Stimulated activated CD8-positive, alpha-beta memory T cell treated with anti-CD3 and anti-CD28 coated beads, Interleukin-7, amount 100 ng/mL, for 48 hours (primary cell): ENCODE measurements at places on chromosomes 1 and 21.
A peak's percentile ranks its signal among the peaks of the same experiment; 100 is the strongest.

- no peak for DNase-seq
These were observed 1157.3 kb downstream of the PLA2G4A start for GRCh38 chr1:187985897-187986654.

- DNase-seq, result no peak
These were observed 13.3 kb downstream of the MFAP2 start for GRCh38 chr1:16967095-16967575.

DNA sequence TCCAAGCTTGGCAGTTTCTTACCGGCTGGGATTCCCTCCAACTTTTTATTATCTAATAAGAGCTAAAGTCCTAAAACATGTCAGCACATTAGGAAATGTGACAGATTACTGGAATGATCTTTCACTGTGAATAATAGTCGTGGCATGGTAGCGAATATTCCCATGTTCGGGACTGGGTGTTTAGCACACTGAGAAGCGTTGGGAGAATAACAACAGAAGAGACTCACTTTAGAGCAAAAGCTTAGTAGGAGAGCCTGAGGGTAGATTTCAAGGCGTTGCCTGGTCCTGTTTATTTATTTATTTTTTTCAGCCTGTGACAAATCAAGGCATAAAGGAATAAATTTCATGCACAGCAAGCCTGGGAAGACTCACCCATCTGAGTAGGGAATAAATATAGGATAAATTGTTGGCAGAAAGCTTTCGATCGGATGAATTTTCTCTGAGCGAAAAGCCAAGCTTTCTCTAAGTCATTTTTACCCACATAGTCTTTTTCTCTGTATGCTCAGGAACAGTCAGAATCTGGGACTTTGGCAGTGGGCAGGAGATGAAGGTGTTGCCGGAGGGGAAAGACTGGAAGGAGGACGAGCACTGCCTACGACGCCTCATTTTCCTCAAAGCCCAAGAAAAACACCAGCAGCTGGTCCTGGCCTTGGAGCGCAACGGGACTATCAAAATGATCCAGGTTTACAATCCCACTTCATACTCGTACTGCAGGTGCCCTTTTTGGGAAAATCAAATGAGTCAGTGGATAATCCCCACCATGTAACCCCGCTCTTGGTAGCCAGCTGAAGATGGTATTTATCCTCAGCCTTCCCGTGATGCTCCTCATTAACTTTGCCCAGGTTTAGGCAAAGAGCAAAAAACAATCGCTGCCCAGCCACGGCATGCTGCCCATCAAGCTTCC is 97.2 kb downstream of the WDR64 start:
- no peak for DNase-seq

GRCh38 chr1:188817814-188818213 is 1659.8 kb downstream of the BRINP3 start:
- DNase-seq, result no peak

DNA sequence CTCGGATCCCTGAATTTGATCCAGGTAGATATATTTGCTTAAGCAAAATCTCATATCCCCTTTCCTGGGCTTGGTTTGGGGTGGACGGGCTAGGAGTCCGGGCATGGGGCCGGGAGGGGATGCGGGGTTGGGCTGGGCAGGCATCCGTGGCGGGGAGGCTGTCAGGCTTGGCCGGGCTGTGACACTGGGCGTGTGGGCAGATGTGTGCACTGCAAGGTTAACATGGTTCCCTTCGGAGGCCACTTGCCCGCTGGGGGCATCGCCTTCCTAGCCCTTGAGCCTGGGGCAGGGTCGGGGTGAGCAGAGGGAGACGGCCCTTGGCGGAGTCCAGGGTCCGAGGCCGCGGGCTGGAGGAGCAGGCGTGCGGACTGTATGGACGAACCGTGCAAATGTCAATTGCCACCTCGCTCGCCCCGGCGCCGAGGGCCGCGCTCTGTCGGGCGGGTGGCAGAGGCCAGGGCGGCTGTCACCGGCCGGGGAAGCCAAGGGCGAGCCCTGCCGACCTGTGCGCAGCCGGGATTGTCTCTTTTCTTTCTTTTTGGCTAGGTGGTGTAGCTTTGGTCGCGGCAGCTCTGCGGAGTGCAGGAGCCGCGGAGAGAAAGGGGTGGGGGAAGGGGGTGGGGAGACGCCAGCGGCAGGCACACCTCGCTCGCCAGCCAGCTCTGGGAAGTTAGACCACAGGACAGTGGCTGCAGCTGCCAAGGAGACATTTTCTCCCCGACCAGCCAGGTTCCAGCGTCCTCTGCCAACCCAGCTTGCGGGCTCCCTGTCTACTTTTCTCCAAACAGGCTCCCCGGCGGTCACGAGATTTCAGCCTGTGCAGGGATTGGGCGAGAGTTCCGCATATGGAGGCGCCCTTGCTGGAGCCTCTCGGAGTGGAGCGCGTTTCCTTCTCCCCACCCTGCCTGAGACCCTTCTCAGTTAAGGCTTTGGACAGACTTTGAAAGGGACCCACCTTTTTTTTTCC is 1.3 kb downstream of the RCOR3 start:
- peak; percentile 54 for DNase-seq

DNA sequence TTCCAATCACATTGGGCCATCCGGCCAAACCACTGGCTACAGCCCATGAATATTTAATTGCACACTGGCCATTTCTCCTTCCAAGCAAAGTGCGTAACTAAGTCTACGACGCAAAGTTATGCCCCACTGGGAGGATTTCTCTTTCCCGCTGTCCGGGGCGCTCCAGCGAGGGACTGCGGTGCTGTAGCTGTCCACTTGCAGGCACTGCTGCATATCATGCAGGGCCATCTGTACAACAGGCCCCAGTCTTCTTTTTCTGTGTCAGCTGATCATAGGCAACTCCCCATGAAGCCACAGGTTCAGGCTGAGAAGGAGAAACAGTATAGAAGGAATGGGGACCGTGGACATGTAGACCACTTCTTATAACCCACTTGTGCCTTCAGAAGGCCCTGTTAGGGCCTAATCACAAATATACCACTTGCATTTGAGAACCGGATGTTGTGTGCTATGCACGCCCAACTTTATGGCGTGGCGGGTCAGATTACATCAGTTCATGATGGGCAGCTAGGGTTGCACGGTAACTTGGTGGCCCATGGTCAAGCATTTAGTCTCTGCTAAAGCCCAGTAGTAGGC is 58.0 kb downstream of the ADSS2 start:
- DNase-seq, result no peak

DNA sequence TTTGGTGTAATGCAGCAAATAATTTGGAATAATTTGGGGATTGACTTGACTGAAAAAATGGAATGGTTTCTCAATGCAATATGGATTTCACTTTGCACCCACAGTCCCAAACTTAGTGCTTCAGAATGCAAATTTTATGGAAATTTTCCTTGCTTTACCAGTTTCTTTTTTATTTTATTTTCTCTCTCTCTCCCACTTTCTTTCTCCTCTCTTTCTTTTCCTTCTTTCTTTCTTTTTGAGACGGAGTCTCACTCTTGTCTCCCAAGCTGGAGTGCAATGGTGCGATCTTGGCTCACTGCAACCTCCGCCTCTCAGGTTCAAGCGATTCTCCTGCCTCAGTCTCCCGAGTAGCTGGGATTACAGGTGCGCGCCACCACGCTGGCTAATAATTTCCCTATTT is 110.3 kb downstream of the KCNN3 start:
- DNase-seq, result no peak

DNA sequence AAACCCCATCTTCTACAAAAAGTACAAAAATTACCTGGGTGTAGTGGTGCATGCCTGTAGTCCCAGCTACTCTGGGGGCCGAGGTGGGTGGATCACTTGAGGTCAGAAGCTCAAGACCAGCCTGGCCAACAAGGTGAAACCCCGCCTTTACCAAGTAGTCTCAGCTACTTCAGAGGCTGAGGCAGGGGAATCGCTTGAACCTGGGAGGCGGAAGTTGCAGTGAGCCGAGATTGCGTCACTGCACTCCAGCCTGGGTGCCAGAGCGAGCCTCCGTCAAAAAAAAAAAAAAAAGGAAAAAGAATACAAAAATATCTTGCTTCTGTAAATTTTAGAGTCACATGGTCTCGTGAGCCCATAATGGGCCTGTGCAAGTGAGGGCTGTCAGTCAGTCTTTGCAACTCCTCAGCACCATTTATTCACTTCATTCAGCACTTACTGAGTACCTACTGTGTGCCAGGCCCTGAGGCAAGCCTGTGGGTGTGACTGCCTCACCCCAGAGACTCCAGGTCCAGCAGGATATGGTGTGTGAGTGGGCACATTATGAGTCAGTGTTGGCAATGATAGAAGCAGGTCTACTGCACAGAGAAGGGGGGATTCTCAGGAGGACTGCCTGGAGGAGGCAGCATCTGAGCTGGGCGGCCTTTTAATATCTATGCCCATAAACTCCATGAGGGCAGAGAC is 46.8 kb upstream of the TARDBP start:
- peak; percentile 22 for DNase-seq

DNA sequence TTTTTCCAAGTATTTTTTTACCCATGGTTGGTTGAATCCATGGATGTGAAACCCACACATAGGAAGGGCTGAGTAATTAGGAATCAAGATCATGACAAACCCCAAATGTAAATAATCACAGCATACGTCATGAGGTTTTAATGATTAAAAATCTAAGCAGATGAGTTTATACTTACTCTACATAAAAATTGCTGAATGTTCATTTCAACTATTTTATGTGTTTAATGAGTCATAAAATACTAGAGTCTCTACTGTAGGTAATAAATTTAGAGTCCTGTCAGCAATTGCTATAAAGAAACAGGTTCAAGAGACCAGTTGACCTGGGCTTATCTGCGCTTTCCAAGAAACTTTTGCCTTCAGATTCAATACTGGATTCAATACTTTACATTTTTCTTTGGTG is 18.2 kb downstream of the CTH start:
- DNase-seq, result no peak

DNA sequence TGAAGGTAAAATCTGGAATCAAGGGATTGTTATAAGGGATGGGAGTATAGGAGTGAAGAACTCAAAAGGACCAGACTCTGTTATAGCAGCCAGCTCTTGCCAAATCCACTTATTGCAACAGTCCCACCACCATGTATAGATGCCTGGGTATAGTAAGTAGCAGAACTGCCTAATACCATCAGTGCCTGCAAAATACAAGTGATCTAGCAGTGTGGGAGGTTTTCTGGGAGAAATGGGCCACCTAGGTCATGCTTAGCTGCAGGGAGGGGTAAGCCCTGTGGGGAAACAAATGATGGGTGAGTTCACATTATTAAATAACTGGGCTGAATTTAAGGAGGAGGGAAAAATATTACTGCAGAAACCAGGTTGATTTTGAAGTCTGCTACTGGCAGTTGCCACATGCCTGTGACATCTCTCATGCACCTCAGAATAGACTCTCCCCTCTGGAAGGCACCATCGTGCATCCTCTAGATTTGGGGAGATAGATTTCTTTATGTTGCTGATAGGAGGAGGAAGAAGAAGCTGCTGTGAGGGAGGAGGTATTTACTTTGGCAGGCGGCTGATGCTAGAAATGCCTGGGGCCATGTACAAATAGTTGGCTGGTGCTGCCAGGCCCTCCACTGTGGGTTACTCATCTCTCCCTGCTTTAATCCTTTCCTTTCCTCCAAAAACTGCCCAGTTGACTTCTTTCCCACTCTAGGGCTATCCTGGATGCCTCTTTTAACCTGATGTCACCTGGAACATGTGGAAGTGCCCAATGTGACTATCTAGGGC is 27.5 kb downstream of the HLX start:
- no peak for DNase-seq

DNA sequence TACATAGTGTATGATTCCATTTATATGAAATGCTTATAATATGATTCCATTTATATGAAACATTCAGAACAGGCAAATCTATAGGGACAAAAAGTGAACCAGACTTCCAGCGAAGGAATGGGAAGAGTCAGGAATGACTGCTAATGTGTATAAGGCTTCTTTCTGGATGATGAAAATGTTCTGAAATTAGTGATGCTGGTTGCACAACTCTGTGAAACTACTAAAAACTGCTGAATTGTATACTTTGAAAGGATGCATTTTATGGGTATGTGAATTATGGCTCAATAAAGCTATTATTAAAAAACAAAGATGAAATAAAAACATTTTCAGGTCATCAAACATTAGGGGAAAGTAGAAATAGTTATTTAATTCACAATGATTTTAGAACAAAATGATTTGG is 14.1 kb upstream of the IL24 start:
- no peak for DNase-seq

- no peak for DNase-seq
These were observed 203.9 kb downstream of the ZNF326 start for GRCh38 chr1:90198616-90199332.

DNA sequence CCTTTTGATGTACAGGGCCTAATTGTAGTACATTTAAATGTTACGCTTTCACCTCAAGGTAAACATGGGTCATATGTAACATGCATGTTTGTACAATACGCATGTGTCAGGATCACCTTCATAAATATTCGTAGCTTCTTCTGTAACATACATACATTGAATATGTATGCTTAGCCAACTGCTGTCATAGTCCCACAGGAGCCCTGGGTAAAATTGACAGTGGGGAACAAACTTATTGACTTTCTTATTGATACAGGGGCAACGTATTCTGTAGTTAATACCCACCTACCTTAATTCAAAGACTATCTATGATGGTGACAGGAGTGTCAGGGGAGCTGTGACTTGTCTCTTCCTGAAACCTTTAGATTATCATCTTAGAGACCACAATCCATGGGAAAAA is 3.7 kb upstream of the REN start:
- DNase-seq, result no peak
